ENCODE measurements at places on chromosomes 1 and 21. TPM values are rescaled to one million over a fixed set of nuclear protein-coding genes. Genes with fewer than 3 reads are reported as not detected.

DNA sequence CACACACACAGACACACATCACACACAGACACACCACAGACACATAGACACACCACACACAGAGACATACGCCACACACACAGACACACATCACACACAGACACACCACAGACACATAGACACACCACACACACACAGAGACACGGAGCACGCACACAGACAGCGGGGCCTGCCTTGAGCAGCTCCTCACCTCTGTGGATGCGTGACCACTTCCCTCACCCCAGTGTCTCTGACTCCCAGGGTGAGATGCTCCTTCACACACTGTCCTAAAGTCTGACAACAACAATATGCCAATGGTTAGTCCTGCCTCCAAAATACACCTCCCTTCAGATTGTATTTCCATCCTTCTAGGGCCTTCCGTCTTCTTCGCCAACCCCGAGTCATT is 48.2 kb downstream of the IER5 start:
- no peak for DNase-seq

Gene TINAGL1
- 217 TPM for total RNA-seq

Gene LIPI
- not detected for total RNA-seq

Gene CLCA4
- not detected for total RNA-seq

Measured in PC-3 (cell line).